Activated T-cell treated with anti-CD3 and anti-CD28 coated beads, Interleukin-2, amount 50 U/mL, for 72 hours (primary cell): ENCODE measurements at places on chromosomes 3 and 15. TPM values are rescaled to one million over a fixed set of nuclear protein-coding genes. Genes with fewer than 3 reads are reported as not detected.

The IMPG2 gene
- total RNA-seq: 0.86 TPM

The C3orf70 gene
- 0.05 TPM for total RNA-seq

- peaks cover 18% of the 10 kb centered on the region for H3K4me1 ChIP-seq
- H3K27me3 ChIP-seq: no peaks in the 10 kb centered on the region
- no peak overlapping the region for H3K27ac ChIP-seq
- DNase-seq: no peak
- peaks cover 5% of the 10 kb centered on the region for H3K36me3 ChIP-seq
- H3K4me3 ChIP-seq: no peak overlapping the region
These were observed 3.4 kb upstream of the SEC22A start for GRCh38 chr3:123198372-123198771.

- peak overlapping the region; percentile 81 for H3K4me3 ChIP-seq
- H3K4me1 ChIP-seq: peaks cover 63% of the 10 kb centered on the region
- peak; percentile 74 for DNase-seq
- no peaks in the 10 kb centered on the region for H3K27me3 ChIP-seq
These were observed 158.7 kb upstream of the BHLHE40 start for GRCh38 chr3:4820296-4821121.

The RBPMS2 gene
- 0.14 TPM for total RNA-seq
